Cerebellar nuclear complex (tissue), 1 donor: ENCODE measurements at places on chromosomes 13 and 19.

- peak; percentile 46 for DNase-seq
These were observed 749 bp upstream of the PAN3 start for GRCh38 chr13:28137596-28137995.

DNA sequence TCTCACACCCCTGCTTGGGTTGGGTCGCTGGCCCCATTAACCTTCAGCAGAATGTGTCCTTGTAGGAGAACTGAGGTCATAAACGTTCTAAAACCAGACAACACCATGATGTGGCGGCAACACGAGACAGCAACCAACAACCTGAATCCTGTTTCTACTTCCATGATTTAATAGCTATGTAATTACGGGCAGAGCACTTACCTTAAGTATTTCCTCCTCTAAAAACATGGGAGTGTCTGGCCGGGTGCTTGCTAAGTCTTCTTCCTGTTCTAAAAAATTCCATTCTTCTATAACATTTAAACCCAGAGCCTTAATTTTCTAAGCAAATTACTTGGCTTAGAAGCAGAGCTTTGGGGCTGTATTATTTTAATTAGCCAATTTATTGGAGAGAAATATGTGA lies 33.5 kb upstream of the IRS2 start:
- DNase-seq: no peak

- no peak for DNase-seq
These were observed 24.9 kb upstream of the ZNF681 start for GRCh38 chr19:23783636-23784035.

- DNase-seq: no peak
These were observed 53.6 kb upstream of the FARP1 start for GRCh38 chr13:98089246-98089645.

GRCh38 chr19:1747285-1748114 lies 5.8 kb upstream of the ONECUT3 start:
- no peak for DNase-seq

DNA sequence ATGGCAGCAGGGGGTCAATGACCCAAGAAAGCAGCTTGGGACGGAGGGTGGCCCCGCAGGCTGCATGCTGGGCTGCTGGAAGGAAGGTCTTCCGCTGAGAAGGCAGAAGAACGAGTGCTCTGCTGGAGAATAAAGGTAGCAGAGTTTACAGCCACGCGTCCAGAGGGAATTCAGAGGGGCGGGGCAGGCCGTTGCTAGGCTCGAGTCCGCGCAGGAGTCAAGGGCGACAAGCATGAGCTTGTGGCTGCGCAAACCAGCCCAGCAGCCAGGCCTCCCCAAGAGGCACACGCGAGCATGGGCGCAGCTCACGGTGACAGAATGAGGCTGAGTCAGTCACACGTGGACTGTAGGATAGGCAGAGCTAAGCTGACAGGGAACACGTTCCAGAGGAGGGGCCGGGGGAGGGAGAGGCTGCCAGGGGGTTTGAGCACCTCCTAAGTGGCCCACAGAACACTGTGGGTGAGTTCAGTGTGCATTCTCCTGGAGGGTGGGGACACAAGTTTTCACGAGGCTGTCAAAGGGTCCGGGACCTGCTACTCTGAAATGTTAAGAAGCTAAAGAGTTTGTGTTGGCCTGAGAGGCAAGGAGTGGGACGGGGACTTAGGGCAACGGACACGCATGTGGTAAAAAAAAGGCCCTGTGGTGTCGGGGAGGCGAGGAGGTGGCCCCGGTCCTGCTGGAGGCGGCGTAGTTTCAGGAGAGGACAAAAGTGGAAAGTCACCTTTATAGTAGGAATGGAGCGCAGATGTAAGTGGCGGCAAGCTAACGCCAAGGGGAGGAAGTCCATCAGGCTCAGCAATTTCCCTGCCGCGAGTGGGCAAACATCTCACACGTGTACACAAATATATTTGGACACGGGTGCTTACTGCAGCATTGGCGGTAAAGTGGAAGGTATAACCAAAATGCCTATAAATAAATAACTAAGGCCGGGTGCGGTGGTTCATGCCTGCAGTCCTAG lies 17.7 kb downstream of the RFX2 start:
- DNase-seq: no peak

DNA sequence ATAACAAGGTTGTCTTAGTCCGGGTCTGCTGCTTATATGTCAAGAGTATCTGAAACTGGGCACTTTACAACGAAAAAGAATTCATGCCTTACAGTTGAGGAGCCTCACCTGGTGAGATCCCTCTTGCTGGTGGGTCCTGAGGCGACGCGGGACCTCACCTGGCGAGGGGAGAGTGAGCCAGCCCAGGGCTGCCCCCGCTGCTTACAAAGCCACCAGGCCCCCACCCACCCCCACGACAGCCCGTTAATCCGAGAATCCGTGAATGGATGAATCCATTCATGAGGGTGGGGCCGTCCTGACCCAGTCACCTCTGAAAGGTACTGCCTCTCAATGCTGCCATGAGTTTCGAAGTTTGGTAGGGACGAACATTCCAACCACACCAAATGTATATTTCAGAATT lies 54.0 kb upstream of the F7 start:
- no peak for DNase-seq

DNA sequence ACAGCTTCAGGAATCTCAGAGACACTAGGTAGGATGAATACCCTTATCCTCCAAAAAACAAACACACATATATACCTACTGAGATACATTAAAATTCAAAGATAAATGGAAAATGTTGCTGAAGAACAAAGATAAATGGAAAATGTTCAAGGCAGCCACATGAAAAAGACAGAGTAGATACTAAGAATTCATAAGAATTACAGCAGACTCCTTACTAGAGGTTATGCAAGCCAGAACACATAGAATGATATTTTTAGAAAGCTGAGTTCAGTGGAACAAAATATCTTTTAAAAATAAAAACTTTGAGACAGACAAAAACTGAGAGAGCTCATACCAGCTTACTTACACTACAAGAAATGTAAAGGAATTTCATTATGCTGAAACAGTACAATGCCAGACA lies 35.6 kb downstream of the UCHL3 start:
- DNase-seq: no peak

- no peak for DNase-seq
These were observed 550 bp upstream of the DLL3 start for GRCh38 chr19:39497996-39498797.

- DNase-seq: no peak
These were observed 54.5 kb downstream of the RASA3 start for GRCh38 chr13:114077933-114078325.

GRCh38 chr19:35011737-35012682 lies 11.9 kb downstream of the GRAMD1A start:
- DNase-seq: no peak

GRCh38 chr13:95903569-95903968 lies 149.6 kb downstream of the UGGT2 start:
- no peak for DNase-seq

DNA sequence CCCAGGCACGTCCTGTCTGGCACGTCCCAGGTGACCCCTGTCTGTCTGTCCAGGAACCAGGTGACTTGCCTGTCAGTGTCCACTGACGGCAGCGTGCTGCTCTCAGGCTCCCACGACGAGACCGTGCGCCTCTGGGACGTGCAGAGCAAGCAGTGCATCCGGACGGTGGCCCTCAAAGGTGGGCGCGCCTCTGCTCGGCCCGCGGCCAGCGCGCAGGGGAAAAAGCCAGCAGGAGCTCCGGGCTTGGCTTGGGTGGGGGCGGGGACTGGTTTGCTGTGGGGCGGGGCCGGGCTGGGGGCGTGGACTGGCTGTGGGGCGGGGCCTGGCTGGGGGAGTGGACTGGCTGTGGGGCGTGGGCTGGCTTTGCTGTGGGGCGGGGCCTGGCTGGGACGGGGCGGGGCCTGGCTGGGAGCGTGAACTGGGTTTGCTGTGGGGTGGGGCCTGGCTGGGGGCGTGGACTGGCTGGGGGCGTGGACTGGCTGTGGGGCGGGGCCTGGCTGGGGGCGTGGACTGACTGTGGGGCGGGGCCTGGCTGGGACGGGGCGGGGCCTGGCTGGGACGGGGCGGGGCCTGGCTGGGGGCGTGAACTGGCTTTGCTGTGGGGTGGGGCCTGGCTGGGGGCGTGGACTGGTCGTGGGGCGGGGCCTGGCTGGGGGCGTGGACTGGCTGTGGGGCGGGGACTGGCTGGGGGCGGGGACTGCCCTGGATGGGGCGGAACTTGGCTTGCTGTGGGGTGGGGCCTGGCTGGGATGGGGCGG lies 7.2 kb downstream of the WDR18 start:
- no peak for DNase-seq

GRCh38 chr19:48405850-48406249 lies 12.4 kb downstream of the GRIN2D start:
- no peak for DNase-seq

DNA sequence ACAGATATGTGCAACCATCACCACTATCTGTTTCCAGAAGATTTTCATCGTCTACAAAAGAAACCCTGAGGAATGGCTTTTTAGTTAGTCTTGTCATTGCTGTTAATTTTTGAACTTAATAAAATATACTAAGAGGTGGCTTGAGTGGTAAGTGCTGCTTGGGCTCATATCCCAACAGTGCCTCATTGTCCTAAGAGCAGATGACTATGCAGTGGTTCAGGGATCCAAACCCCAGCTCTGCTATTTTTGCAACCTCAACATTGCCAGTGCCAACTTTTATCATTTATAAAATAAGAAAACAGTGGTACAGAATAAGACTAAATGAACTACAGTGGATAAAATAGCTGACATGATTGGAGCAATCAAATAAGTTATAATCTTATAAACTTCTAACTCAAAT lies 123.2 kb upstream of the SLC7A1 start:
- no peak for DNase-seq

DNA sequence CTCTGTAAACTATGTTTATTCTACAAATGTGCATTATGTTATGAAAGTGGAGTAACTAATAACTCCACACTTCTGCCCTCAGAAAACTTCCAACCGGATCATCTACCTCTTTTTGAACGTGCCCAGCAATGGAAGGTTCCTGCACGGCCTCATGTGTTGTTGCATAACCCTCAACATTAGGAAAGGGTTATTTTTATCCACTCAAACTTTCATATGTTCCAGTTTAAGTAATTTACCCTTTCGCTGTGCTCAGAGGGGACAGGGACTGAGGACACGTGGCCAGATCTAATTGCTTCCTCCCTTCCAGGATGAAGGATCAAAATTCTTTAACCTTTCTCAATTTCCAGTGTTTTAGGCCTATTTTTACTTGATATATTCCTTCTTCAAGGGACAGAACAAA lies 29.6 kb downstream of the IRS2 start:
- DNase-seq: no peak

- no peak for DNase-seq
These were observed 223.9 kb upstream of the TRPC4 start for GRCh38 chr13:38093425-38093824.

DNA sequence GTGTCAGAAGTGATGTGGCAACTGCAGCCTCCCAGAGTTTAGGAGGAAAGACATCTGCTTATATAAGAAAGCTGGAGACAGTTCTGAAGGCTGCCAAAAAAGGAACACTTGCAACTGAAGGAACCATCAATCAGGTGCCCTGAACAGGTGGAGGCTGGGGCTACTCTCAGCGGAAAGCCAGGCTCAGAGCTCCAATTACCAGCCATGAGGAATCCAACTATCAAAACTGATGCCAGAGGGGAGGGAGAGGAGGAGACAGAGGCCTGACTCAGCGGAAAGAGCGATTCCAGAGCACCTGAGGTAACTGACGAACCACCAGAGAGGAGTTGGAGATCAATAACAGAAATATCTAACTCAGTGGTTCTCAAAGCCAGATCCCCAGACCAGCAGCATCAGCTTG lies 24.3 kb downstream of the LEUTX start:
- no peak for DNase-seq

GRCh38 chr13:36059321-36059720 lies 71.9 kb downstream of the DCLK1 start:
- DNase-seq: no peak

GRCh38 chr19:46530636-46531035 lies 35.0 kb upstream of the PNMA8B start:
- DNase-seq: no peak

GRCh38 chr13:44967704-44968433 lies 21.4 kb downstream of the NUFIP1 start:
- no peak for DNase-seq

DNA sequence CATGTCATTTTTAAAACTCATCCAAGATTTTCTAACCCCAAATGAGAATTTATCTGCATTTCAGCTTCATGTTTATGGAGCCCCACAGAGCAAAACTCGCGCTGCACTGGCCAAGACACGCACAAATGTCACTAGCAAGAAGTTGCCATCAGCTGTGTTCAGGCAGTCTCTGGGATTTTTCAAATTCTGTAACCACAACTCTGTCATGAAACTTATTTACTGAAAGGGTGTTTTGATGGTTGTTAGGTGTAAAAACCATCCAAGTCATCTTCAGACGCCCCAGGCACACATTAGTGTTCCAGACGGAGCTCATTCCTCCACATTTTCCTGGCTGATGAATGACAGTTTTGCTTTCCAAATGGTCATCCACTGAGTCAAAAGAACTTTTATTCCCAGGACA lies 63.4 kb downstream of the SLC7A1 start:
- no peak for DNase-seq

DNA sequence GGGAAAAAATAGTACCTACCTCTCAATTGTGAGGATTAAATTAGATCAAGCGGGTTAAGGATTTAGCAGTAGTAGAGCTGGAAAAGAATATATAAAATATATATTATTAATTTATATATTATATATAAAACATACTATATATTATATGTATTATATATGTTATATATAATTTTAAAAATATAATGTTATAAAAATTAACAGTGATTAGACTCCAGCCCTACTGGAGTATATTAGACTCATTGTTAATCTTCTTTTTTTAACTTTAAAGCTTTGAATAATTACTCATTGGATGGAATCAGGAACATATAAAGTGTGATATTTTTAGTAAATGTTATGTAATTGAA lies 380 bp upstream of the MRPL54 start:
- no peak for DNase-seq

DNA sequence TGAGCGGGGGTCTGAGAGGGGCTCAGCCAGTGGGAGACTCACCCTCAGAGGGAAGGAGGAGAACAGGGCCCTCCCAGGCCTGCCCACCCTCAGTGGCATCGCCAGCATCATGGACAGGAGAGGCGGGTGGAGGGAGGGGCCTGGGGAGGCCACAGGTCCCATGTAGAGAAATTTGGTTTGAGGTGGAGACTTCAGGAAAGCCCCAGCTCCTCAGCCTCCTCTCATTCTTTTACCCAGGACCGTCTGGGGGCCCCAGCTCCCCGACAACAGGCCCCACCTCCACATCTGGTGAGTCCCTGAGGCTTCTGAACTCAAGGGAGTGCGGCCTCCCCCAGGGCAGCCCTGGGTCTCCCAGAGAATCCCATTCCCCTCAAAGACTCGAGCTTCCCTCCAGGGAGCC lies 3.1 kb downstream of the LILRB1 start:
- no peak for DNase-seq
